Activated T-helper 2 cell treated with anti-CD3 and anti-CD28 coated beads, Interferon-gamma antibody, Interleukin-2, Interleukin-4, amounts not matched to agents 10 μg/mL and 5 μg/mL and 100 μg/mL, durations not matched to agents 14 hours and 24 hours and 36 hours (primary cell): ENCODE measurements at places on chromosomes 1 and 21. TPM values are rescaled to one million over a fixed set of nuclear protein-coding genes. Genes with fewer than 3 reads are reported as not detected.

Gene OR6N1
- not detected in 2 replicates for total RNA-seq

DNA sequence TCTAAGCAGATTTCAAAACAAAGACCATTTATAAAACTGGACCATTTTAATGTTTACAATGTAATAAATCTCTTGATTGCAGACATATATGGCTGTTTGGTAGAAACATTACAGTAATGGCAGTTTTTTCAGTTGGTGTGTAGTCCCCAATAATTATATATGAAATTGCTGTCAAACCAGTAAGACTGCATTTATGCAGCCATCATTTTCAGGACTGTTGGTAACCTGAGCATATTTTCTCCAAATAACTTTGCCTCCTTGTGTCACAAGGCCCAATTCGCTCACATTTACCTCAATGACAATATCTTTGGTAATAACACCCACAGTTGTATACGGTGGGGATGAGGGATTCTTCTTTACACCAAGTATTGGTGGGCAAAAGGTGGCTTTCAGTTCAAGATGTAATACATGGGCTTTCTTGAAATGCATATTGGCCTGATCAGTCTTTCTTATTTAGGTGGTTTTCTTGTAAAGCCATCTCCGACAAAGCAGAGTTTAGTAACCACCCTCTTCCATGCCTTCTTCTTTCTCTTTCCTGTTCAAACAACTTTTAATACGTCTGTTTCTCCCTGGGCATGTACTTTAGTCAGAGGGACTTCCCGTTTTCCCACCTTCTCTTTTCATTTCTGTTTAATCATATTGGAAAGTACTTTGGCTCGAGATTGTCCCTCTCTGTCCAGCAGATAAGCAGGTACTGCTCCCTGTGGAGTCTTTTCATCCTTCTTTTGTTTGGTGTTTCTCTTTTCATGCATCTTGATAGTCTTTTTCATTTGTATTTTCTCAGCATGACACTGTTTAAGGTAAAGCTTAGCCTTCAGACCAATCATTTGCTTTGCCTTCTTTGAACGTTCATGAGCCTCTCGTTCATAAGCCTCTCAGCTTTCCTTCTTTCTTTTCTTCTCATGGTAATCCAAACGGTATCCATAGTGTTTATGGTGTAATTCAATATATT lies 30.4 kb downstream of the ATP2B4 start:
- peak overlapping the region; percentile 31 for H3K27ac ChIP-seq
- H3K36me3 ChIP-seq: peaks cover 21% of the 10 kb centered on the region
- no peak overlapping the region for H3K4me3 ChIP-seq
- peaks cover 45% of the 10 kb centered on the region for H3K4me1 ChIP-seq
- no peak for DNase-seq
- no peaks in the 10 kb centered on the region for H3K27me3 ChIP-seq

Gene NEXN
- 0.59 and 0.60 TPM in 2 replicates for total RNA-seq

Gene CTTNBP2NL
- total RNA-seq: 5.7 and 7.1 TPM in 2 replicates

GRCh38 chr1:35433714-35434113 lies 123.5 kb downstream of the KIAA0319L start:
- H3K36me3 ChIP-seq: peaks cover 52% of the 10 kb centered on the region
- peaks cover 24% of the 10 kb centered on the region for H3K4me1 ChIP-seq
- DNase-seq: no peak

- H3K4me3 ChIP-seq: no peak overlapping the region
- DNase-seq: no peak
- H3K27me3 ChIP-seq: no peaks in the 10 kb centered on the region
- H3K27ac ChIP-seq: no peak overlapping the region
These were observed 16.9 kb downstream of the NRDC start for GRCh38 chr1:51861669-51862068.

Gene OR2L3
- total RNA-seq: not detected in 2 replicates

Gene DNAH14
- total RNA-seq: 0.32 and 0.92 TPM in 2 replicates

Gene GSTM5
- total RNA-seq: 0.09 and 0.46 TPM in 2 replicates

Gene TAL1
- not detected in 2 replicates for total RNA-seq

DNA sequence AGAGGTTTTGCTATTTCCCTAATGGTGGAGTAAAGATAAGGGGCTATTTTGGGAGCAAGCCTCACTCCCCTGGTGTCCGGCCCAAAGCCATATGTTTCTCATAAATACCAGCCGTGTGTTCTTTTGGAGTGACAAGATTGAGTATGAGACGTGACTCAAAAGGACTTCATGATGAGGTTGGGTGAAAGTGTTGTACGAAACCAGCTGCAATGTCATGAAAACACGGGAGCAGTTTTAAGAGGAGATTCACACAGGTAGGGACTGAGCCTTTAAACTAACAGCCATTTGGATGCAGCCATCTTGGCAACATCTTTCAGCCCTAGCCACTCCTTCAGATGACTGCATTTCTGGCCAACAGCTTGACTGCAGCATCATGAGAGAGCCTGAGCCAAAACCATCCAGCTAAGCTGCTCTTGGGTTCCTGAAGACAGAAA lies 532.3 kb upstream of the USP24 start:
- no peaks in the 10 kb centered on the region for H3K36me3 ChIP-seq
- H3K4me1 ChIP-seq: no peaks in the 10 kb centered on the region
- H3K27ac ChIP-seq: no peak overlapping the region
- no peak overlapping the region for H3K4me3 ChIP-seq
- H3K27me3 ChIP-seq: no peaks in the 10 kb centered on the region

DNA sequence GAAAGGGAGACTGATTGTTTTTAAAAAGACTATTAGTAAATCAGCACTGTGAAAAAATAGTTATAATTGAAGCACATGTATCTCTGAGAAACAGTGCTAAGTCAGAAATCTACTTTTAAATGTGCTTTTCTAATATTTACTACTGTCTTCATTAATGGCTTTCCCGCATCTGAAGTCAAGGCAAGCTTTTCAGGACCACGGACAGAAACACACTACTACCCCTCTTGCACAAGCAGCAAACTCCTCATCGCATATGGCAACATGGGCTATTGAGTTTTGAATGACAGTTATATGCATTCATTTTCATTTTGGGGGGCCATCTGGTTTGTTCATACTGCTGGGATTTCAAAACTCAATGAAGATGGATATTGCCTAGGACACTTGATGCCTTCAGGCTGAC lies 433.4 kb upstream of the CAMK1G start:
- H3K4me3 ChIP-seq: no peak overlapping the region
- H3K4me1 ChIP-seq: no peaks in the 10 kb centered on the region
- H3K36me3 ChIP-seq: no peaks in the 10 kb centered on the region
- no peak for DNase-seq

DNA sequence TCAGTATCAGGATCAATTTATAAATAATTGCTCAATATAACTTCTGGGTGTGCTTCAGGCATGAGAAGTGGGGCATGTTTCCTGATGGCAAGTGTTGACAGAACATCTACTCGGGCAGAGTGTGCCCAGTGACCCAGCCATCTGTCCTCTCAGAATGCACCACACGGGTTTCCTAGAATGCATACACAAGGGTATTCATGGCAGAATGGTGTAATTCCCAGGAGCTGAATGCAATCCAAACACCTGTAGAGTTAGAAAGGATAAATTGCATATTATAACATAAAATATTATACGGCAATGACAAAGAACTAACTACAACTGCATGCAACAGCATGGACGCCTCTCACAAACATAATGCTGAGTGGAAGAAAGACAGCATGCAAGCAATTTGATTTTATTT lies 391.9 kb downstream of the SIPA1L2 start:
- no peak overlapping the region for H3K27ac ChIP-seq
- no peaks in the 10 kb centered on the region for H3K36me3 ChIP-seq
- no peak overlapping the region for H3K4me3 ChIP-seq
- H3K27me3 ChIP-seq: peaks cover 5% of the 10 kb centered on the region
- DNase-seq: no peak
- no peaks in the 10 kb centered on the region for H3K4me1 ChIP-seq

DNA sequence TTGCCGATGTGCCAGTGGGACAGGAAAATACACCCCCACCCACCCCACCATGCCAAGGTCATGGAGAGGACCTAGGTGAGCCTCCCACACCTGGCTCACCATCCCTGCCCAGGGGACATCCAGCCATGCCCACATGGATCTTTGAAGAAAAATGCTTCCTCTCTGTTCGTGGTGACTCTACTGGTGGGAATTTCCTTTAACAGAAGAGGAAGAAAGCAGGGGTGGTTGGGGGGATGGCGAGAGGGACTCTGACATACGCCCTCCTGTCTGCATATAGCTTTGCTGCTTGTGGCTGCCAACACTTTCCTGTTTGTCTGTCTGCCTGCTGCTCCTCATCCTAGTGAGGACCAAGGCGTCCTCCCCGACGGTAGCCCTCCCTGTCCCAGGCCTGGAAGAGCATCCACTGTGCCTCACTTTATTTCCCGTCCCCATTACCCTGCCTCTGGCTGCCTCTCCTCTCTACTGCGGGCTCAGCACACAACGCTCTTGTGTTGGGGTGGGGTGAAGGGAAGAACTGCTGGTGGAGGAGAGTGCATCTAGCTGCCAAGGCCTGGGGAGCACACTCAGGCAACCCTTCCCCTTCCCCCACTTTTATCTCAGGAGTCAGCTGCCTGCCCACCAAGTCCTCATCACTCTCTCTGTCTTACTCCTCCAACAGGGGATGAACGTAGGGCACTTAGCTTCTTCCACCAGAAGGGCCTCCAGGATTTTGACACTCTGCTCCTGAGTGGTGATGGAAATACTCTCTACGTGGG lies 2.5 kb downstream of the SEMA4A start:
- peak overlapping the region; percentile 92 for H3K4me3 ChIP-seq
- peaks cover 64% of the 10 kb centered on the region for H3K36me3 ChIP-seq
- H3K27ac ChIP-seq: peak overlapping the region; percentile 89
- no peaks in the 10 kb centered on the region for H3K27me3 ChIP-seq
- no peak for DNase-seq

Gene IRF6
- 0.25 TPM in 1 of 2 replicates, not detected in the other for total RNA-seq

Gene PODN
- total RNA-seq: not detected in 2 replicates

Gene GJC2
- 0.52 and 0.55 TPM in 2 replicates for total RNA-seq

DNA sequence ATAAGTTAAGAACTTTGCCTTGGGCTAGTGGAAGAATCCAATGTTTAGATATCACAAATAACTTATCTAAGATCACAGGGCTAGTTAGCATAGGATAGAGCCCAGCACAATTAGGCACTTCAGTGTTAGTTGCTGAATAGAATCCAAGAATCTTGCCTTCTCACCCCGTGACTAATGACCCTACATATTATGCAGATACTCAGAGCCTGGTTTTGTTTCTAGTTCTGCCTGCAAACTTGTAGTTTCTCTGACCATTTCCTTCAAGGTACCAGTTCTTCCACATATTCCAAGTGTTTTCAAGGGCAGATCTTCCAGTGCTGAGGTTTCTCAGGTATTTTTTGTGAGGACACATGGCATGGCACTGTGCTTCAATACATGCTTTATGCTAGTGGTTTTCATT lies 239.3 kb downstream of the KCNK2 start:
- no peak for DNase-seq
- H3K27me3 ChIP-seq: no peaks in the 10 kb centered on the region
- H3K36me3 ChIP-seq: no peaks in the 10 kb centered on the region
- no peak overlapping the region for H3K4me3 ChIP-seq
- no peak overlapping the region for H3K27ac ChIP-seq
- no peaks in the 10 kb centered on the region for H3K4me1 ChIP-seq

Gene C4BPA
- not detected in 2 replicates for total RNA-seq

- H3K4me1 ChIP-seq: no peaks in the 10 kb centered on the region
- H3K27me3 ChIP-seq: no peaks in the 10 kb centered on the region
These were observed 55.9 kb downstream of the SLC35F3 start for GRCh38 chr1:233960386-233960785.

Gene IL10
- total RNA-seq: 4.2 and 5.8 TPM in 2 replicates

Gene SGIP1
- total RNA-seq: not detected in 2 replicates

GRCh38 chr1:111586112-111586511 lies 33.5 kb upstream of the RAP1A start:
- no peak for DNase-seq
- no peak overlapping the region for H3K4me3 ChIP-seq

- H3K4me3 ChIP-seq: no peak overlapping the region
- peaks cover 13% of the 10 kb centered on the region for H3K27me3 ChIP-seq
- no peaks in the 10 kb centered on the region for H3K36me3 ChIP-seq
These were observed 100.8 kb upstream of the DNAH14 start for GRCh38 chr1:224828691-224829090.

GRCh38 chr1:203481196-203481595 lies 5.6 kb downstream of the PRELP start:
- peaks cover 1% of the 10 kb centered on the region for H3K4me1 ChIP-seq
- H3K27me3 ChIP-seq: peaks cover 6% of the 10 kb centered on the region
- no peaks in the 10 kb centered on the region for H3K36me3 ChIP-seq
- no peak overlapping the region for H3K4me3 ChIP-seq
- no peak for DNase-seq

Gene GBP1
- total RNA-seq: 35.3 and 40.0 TPM in 2 replicates

Gene IL19
- not detected in 2 replicates for total RNA-seq

DNA sequence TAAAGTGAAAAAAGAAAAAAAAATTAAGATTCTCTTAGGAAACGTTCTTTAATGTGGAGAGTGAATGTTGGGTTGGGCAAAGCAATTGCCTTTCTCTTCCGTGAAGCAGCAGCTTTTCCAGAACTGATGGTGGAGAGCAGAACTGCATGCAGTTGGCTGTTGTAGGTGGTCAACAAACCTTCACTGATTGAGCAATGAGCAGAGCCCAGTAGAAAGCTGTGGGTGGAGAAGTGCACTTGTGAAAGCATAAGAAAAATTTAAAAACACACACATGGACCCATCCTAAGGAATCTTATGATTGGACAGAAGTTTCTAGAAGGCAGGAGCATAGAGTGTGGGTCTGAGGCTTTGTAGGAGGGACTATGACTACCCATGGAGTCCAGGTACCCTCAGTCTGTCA lies 4.5 kb downstream of the PRELP start:
- no peak overlapping the region for H3K4me3 ChIP-seq
- no peak for DNase-seq
- H3K27me3 ChIP-seq: peaks cover 12% of the 10 kb centered on the region
- H3K36me3 ChIP-seq: no peaks in the 10 kb centered on the region
- no peak overlapping the region for H3K27ac ChIP-seq
- H3K4me1 ChIP-seq: peaks cover 1% of the 10 kb centered on the region

- H3K4me1 ChIP-seq: no peaks in the 10 kb centered on the region
- H3K27ac ChIP-seq: no peak overlapping the region
- no peaks in the 10 kb centered on the region for H3K36me3 ChIP-seq
- H3K27me3 ChIP-seq: peaks cover 2% of the 10 kb centered on the region
These were observed 202.6 kb downstream of the PDE4B start for GRCh38 chr1:65995336-65995735.

GRCh38 chr1:114154963-114155322 lies 1.3 kb upstream of the SYT6 start:
- no peak for DNase-seq
- no peak overlapping the region for H3K4me3 ChIP-seq
- H3K27ac ChIP-seq: no peak overlapping the region
- peaks cover 55% of the 10 kb centered on the region for H3K27me3 ChIP-seq
- H3K4me1 ChIP-seq: peaks cover 5% of the 10 kb centered on the region

GRCh38 chr1:99645203-99645602 lies 710 bp upstream of the PALMD start:
- no peak overlapping the region for H3K4me3 ChIP-seq
- H3K36me3 ChIP-seq: no peaks in the 10 kb centered on the region
- no peak for DNase-seq
- no peak overlapping the region for H3K27ac ChIP-seq
- peaks cover 20% of the 10 kb centered on the region for H3K27me3 ChIP-seq

Gene GPR157
- total RNA-seq: 6.9 and 7.7 TPM in 2 replicates
